Activated CD4-positive, alpha-beta T cell treated with anti-CD3 and anti-CD28 coated beads for 24 hours (primary cell): ENCODE measurements at places on chromosomes 3 and 15.
A peak's percentile ranks its signal among the peaks of the same experiment; 100 is the strongest.

DNA sequence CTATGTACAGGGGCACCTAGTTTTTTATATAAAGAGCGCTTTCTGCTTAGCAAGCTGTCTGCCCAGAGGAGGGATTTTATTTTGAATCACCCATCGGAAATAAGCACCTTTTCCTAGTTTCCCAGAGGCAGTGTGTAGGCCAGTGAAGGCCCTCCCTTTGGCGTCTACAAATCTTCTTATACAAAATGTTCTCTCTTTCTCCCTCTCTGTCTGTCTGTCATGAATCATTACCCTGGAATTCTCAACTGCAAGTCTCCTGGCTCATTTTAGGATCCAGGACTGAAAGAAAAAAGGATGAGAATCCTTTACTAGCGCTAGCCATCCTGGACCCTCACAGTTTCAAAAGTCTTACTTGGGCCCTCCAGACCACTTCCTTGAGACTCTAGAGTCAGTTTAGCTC lies 728.1 kb downstream of the OTOL1 start:
- DNase-seq, result no peak

GRCh38 chr3:66224220-66224619 lies 3.4 kb downstream of the SLC25A26 start:
- DNase-seq, result peak; percentile 18

DNA sequence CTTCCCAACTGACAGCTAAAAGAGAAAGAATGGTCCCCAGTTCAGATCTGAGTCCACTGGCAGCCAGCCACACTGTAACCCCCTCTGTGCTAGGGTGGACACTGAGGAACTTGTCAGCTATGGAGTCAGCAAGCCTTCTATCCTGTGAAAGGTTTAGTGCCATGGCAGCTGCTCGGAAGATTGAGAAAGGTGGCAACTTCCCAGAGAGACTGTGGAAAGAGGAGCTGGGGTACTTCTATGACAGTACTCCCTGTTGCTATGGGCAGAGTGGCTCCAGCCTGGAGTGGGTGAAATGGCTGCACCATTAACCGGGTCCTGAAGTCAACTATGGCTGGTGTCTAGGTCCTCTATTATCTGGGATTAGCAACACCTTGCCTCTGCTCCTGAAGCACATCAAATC lies 447.2 kb downstream of the EPHB1 start:
- DNase-seq, result no peak

- DNase-seq, result no peak
Observed at GRCh38 chr3:50050361-50050760, 38.4 kb upstream of the RBM5 start.

DNA sequence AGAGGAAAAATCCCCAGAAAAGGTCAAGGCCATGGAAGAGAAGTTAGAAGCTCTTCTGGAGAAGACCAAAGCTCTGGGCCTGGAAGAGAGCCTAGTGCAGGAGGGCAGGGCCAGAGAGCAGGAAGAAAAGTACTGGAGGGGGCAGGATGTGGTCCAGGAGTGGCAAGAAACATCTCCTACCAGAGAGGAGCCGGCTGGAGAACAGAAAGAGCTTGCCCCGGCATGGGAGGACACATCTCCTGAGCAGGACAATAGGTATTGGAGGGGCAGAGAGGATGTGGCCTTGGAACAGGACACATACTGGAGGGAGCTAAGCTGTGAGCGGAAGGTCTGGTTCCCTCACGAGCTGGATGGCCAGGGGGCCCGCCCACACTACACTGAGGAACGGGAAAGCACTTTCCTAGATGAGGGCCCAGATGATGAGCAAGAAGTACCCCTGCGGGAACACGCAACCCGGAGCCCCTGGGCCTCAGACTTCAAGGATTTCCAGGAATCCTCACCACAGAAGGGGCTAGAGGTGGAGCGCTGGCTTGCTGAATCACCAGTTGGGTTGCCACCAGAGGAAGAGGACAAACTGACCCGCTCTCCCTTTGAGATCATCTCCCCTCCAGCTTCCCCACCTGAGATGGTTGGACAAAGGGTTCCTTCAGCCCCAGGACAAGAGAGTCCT lies 9.0 kb downstream of the MAP1A start:
- DNase-seq, result no peak

GRCh38 chr3:88343264-88343663 lies 193.5 kb downstream of the C3orf38 start:
- no peak for DNase-seq

DNA sequence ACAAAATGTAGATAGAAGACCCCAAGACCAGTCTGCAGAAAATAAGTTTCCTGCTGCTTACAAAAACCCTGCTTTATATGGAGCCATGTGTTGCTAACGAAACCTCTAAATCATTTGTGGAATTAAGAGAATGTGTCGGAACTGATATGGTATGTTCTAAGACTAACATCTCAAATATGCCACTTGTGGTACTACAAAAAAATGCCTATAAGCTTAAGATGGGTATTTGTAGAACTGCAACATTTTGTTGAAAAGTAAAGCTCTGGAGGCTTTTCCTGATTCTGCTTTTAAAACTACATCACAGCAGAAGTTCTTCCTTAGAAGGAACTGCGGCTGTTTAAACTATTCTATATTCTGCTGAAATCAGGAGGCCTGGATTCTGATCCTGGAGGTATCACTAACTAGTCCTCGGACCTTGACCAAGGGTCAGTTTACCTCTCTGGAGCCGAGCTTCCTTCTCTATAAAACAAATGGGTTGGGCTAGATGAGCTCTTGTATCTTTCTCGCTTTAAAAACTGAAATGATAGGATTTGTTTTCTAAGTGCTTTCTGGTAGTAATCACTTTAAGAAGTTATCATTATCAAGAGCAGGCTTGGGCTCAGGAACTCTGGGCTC lies 74.9 kb downstream of the RAD18 start:
- DNase-seq, result no peak

- DNase-seq, result no peak
Observed at GRCh38 chr3:57128826-57129667, 36.1 kb downstream of the IL17RD start.

DNA sequence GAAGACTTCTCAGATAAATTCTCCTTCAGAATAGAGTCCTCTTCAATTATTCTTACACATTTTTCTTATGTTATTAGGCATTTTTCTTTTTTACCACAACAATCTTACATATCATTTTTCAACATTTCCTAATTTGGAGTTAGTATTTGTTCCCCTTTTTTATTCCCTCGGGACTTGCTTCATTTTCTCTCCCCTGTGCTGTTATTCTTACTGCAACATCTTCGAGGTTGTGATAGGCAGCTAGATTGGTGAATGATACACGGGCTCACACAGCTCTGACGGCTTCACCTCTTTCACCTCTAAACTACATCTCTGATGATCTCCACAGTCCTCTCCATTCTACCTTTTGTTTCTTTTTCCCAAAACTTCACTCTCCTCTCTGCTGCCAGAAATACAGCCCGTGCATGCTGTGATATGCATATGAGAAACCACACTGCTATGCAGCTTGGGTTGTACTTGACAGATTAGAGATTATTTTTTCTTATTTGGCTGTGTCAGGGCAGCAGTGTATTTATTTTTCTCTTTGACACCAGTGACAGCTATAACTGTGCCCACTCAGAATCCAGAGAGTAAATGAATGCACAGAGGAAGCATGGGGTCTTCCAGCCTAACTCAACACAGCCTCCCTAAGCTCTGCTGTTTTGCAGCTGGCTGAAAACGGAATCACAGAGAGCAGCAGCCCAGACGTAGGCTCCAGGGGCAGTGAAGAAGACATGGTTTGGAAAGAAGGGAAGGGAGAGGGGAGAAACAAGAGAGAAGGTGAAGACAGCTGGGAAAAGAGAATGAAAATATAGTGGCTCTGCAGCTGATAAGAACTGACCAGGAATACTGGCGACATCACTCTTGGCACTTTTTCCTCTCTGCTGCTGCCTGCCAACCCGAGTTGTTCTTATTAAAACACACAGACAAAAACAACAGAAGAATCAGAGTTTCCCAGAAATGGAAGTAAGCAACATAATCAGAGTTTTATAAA lies 61.8 kb downstream of the SLC9A9 start:
- no peak for DNase-seq

GRCh38 chr15:42387603-42388002 lies 28.3 kb downstream of the CAPN3 start:
- no peak for DNase-seq

GRCh38 chr3:17030438-17030837 lies 145.7 kb downstream of the PLCL2 start:
- DNase-seq, result no peak

DNA sequence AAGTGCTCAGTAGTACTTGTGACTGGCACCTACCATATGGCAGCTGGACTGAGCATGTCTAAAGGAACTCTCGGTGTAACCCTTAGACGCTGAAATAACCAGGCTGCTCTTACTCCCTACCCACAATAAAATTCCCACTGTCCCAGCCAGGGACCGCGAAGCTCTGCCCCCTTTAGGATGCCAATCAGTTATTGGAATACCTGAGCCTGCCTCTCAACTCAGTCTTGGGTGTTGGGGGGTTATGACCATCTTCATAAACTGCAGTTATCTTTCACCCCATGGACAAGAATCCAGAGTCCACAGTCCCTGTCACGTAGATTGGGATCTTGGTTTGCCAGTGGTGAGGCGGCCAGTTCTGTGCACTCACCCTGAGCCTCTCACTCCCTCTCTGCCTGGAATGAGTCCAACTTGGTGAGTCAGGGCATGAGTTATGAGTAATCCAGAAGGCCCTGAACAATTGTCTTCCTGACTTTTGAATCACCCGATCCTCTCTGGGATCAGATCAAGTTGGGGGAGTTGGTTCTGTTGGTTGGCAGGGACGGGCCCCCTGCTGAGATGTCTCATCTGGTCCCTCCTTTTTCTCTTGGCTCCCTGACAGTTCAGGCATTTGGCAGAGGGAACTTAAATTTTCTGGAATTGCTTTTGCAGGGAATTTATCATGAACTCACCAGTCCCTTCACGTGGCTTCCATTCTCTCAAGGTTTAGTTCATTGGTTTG lies 120.1 kb upstream of the UBE2E1 start:
- no peak for DNase-seq

- DNase-seq, result no peak
Observed at GRCh38 chr3:71421475-71421819, 162.1 kb downstream of the FOXP1 start.

GRCh38 chr3:151859905-151860304 lies 13.5 kb upstream of the SUCNR1 start:
- no peak for DNase-seq

DNA sequence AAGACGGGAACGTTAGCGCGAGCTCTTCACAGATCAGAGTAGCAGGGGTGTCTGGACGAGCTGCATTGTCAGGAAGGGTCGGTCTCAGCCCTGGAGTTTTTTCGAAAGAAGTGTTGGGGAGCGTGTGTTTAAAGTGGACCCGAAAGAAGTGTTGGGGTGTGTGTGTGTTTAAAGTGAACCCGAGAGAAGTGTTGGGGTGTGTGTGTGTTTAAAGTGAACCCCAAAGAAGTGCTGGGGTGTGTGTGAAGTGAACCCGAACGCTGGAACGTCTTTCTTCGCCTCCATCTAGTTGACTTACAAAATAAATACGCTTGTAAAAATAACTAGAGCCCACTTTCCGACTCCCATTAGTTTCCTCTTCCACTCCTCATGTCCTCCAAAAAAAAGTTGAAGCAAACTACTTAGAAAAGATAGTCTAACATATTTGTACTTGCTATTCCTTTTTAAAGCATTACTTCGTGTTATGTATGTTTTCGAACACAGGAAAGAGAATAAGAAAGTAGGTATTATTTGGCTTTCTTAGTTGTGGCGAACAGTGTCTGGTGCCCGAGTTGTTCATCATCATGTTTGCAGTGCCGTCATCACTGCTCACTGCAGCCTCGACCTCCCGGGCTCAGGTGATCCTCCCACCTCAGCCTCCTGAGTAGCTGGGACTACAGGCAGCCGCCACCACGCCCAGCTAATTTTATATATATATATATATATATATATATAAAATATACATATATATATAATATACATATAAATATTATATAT lies 1.0 kb downstream of the LRCH3 start:
- peak; percentile 18 for DNase-seq

GRCh38 chr3:111882194-111882593 lies 23.1 kb downstream of the PHLDB2 start:
- DNase-seq, result no peak

- no peak for DNase-seq
Observed at GRCh38 chr3:144544871-144545270, 573.2 kb downstream of the DIPK2A start.

DNA sequence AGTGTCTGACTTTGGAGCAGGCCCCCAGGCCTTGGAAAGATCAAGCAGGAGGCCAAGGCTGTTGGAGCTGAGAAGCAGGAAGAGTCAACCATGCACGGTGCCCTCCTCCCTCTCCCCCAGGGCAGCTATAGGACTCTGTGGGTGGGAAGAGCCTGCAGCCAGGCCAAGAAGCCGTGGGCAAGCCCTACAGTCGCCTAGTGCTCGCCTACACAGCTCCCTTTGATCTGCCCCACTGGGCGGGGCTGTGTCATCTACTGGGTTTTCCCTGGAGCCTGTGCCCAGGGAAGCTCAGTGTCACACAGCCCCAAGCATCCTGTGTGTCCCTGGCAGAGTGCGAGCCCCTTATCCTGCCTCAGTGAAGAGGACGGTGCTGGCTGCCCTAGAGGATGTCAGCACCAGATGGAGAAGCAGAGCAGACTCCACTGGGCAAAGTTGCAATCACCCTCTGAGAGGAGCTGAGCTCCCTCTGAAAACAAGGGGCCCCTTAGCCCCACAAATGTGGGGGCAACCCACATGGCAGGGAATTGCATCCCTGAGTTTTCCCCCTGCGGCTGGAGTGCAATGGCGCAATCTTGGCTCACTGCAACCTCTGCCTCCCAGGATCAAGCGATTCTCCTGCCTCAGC lies 72.2 kb downstream of the KLF13 start:
- DNase-seq, result no peak

GRCh38 chr15:52677593-52678467 lies 1.4 kb downstream of the ATOSA start:
- peak; percentile 30 for DNase-seq

GRCh38 chr3:22319446-22319845 lies 568.4 kb upstream of the ZNF385D start:
- DNase-seq, result no peak

GRCh38 chr3:151439652-151440125 lies 21.2 kb downstream of the IGSF10 start:
- no peak for DNase-seq

DNA sequence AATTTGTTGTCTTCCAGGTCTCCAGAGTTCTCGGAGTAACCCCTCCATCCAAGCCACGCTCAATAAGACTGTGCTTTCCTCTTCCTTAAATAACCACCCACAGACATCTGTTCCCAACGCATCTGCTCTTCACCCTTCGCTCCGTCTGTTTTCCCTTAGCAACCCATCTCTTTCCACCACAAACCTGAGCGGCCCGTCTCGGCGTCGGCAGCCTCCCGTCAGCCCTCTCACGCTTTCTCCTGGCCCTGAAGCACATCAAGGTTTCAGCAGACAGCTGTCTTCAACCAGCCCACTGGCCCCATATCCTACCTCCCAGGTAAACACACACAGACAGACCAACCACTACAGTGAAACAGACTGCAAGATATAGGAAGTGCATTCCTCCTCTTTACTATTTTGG lies 87.9 kb upstream of the BLM start:
- no peak for DNase-seq
